ENCODE measurements at places on chromosomes 6 and 20.

- no peak for DNase-seq
Observed at GRCh38 chr6:123659960-123660748, 23.4 kb upstream of the TRDN start.

- DNase-seq = no peak
Observed at GRCh38 chr6:147704691-147705090, 196.2 kb downstream of the SAMD5 start.

GRCh38 chr20:62168890-62169435 lies 13.9 kb upstream of the MTG2 start:
- no peak for DNase-seq

DNA sequence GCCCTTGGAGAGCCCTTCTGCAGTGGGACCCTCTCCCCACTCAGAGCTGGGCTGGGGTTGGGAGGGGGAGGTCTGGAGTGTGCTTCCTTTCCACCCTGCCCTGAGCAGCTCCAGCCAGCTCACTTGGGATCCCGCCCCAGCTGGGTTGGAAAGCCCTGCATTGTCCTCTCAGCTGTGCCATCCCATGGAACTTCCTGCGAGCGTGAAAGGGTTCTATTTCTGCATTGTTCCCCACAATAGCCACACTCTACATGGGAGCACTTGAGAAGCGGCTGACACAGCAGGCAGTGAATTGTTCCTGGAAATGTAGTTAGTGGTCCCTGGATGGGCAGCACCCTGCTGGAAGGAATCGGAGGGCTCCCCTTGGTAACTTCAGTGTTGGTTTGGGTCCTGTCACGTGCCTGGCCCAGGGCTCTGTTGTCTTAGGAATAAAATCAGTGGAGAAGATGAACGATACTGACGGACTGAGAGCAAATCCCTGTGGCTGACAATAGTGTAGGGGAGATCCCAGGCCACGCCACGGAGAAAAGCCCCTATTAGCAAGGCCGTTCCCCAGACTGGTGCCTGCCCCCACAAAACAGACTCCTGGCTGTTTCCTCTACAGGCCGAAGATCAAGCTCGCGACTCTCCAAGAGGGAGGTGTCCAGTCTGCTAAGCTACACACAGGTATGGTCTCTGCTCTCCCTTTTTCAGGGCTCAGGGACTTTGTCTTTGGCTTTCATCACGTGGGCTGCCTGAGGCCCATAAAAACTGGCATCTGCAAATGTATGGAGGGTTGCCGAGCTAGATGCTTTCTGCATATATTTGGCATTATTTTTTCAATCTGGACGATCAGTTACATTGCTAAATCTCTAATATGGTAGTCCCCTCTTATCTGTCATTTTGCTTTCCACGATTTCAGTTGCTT lies 18.8 kb downstream of the DNMT3B start:
- no peak for DNase-seq

- no peak for DNase-seq
Observed at GRCh38 chr6:108738684-108739416, 109.4 kb upstream of the ARMC2 start.

- DNase-seq = peak; percentile 68
Observed at GRCh38 chr20:64057628-64058498, 5.1 kb upstream of the TCEA2 start.

GRCh38 chr6:123780021-123780420 lies 23.6 kb upstream of the NKAIN2 start:
- DNase-seq = no peak

- peak; percentile 84 for DNase-seq
Observed at GRCh38 chr20:3768342-3769130, 983 bp upstream of the ADISSP start.

DNA sequence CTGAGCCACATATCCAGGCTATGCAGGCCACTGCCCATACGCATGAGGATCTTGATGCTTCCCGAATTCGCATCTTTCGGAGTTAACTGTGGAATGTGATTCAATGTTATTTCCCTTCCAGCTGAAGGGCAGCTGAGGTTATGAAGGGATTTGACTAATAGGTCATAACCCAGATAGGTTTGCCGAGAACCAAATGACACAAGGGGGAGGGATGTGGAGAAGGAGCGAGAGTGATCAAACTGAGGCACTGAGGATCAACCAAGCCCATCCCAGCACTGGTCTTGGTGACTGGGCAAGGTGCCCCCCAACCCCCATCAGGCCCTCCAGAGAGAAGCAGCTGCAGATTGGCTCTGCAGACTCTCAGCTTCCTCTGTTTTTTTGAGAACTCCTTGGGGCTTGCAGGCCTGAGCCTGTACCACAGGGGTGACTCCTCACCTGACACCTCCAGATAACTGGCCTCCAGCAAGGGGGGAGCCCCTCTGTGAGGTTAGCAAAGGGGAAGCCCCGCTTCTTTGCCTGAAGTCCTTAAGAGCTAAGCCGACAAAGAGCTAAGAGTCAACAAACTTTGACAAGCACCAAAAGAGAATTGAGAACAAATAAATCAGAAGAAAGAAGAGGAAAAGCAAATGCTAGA lies 185.9 kb downstream of the PDE7B start:
- no peak for DNase-seq
